Frontal cortex (tissue), 4 donors: ENCODE measurements at places on chromosomes 3 and 15.

DNA sequence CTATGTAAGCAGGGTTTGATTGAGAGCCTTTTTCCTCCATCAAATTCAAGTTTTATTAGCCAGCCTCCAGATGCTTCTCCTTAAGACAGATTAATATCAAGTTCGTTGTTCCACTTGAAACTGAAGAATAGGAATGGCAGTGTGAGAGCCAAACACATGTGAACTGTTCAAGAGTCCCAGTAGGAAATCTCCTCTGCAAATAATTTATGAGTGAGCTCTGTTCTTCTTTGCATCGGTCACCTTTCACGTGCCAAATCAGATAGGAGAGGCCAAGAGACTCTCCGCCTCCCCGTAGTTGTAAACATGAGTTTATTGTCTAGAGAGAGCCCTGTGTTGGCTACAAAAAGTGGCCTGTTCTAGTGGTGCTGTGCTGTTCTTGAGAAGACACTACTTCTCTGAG, 372.1 kb upstream of the NR2F2 start:
- DNase-seq = no peak

GRCh38 chr15:81106560-81106959, 27.5 kb upstream of the CFAP161 start:
- peak; percentile 61 for DNase-seq

DNA sequence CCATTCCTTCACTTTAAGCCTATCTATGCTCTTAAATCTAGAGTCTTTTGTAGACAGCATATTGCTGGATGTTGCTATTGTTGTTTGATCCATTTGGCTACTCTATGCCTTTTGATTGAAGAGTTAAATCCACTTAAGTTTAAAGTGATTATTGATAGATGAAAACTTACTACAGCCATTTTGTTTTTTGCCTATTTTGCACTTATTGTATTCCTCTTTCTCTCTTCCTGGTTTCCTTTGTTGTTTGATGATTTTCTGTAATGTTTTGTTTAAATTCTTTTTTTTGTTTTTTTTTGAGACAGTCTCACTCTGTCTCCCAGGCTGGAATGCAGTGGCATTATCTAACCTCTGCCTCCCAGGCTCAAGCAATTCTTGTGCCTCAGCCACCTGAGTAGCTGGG, 19.8 kb downstream of the IQCF6 start:
- no peak for DNase-seq

- no peak for DNase-seq
These were observed 255.3 kb downstream of the RBMS3 start for GRCh38 chr3:29536016-29536758.

DNA sequence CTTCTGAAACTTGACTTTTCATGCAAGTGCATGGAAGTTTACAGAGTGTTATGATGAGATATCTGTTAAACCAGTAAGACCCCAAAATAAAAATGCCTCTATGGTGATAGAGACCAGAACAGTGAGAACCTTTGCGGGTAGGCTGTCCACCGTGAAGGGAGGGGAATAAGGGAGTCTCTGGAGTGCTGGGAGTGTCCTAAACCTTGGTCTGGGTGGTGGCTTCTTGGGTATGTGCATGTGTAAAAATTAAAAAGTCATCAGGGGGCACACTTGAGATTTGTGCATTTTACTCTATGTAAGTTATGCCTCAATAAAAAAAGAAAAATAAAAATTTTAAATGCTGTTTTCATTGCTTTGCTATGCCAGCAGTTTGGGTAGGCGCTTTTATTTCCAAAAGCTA, 38.2 kb upstream of the BNC1 start:
- DNase-seq = no peak

DNA sequence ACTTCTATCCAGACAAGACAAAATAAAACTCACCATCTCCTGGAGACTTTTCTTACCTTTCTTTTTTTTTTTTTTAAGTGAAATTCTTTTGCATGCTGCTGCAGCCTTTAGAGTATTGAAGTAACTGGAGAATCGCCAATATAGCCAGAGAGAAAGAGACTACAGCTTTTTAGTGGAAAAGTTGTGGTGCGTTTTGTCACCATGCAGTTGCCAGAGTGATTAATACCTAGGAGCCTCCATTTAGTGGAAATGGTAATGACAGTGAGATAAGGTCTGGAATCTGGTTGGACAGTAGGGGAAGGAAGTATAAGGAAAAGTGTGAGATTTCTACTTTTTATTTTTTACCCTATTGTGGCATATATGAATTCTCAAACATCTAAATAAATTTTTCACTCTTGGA, 18.1 kb upstream of the PARP14 start:
- DNase-seq = no peak

DNA sequence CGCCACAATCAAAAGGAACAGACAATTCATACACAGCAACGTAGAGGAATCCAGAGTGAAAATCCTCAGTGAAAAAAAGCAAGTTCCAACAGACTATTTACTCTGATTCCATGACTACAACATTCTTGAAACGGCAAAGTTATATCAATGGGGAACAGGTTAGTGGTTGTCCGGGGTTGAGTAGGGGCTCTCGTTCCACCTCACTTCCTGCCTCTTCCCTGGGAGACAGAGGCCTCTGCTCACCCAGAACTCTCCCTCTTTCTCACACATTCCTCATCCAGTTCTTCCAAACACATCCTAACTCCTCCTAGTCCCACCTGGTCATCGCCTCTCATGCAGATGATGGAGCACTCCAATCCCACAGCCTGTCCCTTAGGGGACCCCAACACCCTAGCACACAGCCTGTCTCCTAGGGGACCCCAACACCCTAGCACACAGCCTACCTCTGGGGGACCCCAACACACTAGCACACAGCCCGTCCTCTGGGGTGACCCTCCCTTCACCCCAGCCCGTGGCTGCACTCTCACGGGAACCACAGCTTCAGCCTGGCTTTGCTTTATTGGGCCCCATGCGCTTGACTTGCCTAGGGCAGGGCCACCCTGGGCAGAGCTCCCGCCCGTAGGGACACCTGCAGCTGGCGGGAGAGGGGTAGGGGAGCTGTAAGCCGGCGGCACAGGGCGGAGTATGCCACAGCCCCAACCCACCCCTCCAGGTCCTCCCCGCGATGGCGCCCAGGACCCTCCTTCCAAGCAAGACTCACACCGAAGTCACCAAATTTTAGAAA, 5.2 kb downstream of the OCA2 start:
- DNase-seq = no peak

- no peak for DNase-seq
These were observed 1062.2 kb upstream of the EPHA6 start for GRCh38 chr3:95752199-95752598.

DNA sequence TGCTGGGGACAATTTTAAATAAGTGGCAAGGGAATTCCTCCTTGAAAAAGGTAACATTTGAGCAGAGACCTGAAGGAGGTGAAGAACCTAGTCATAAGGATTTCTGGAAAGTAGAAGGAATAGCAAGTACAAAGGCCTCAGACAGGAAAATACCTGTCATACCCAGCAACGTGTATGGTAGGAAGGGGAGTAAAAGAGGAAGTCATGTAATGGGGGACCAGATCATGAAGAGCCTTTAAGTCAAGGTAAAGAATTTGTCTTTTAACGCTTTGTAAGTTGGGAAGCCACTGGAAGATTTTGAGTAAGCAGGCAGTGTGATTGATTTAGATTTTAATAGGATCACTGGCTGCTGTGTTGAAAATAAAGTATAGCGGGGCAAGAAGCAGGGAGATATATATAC, 43.4 kb upstream of the FAH start:
- DNase-seq = no peak

GRCh38 chr3:66106788-66107187, 68.1 kb upstream of the MAGI1 start:
- no peak for DNase-seq

DNA sequence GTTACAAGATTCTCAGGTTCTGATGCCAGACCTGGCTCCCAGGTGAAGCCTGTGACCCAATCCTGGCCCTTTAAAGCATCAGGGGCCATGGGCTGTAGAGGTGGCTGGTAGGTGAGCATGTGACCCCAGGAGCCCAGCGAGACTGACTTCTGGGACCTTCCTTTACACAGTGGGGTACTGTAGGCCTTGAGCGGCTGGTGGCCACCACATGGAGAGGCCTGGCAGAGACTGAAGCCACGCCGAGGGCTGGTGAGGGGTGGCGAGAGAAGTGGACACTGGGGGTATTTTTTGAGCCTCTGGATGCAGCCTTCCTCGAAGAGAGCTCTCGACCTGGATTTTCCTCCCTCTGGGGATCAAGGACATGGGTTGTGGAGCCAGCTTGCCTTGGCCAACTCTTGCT, 71.2 kb upstream of the ITGA11 start:
- DNase-seq = no peak

GRCh38 chr3:71542521-71543370, 40.8 kb downstream of the FOXP1 start:
- DNase-seq = peak; percentile 12

DNA sequence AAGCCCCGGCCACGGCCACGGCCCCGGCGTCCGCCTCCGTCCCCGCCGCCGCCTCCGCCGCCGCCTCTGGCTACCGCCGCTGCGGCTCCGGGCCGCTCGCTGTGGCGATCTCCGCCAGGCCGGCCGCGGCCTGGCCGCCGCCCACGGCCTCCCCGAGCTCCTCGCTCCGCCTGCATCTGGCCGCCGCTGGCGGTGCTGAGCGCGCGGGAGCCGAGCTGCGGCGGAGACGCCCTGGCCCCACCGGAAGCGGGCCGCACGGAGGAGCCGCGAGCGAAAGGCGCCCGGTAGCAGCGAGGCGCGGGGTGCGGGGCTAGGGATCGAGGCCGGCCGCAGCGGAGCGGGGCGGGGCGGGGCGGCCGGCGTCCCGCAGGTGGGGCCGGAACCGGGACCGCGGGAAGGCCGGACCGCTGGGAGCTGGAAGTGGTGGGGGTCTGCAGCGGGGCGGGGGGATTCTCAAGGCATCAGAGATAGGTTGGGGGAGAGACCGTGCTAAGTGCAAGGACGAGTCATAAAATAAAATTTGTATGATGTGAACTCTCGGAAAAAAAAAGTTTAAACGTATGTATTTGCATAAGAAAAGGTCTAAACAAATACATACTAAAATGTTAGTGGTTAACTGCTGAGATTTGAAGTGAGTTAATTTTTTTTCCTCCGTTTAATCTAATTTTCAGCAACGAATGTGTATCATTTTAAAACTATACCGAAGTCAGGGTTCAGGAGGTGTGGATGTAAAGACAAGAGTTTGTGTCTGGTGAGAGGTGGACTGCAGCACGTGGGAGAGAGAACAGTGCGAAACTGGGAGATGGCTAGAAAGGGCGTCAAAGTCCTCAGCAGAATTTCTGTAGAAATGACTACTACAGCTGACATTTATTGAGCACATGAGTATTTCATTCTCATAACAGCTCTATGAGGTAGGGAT, at the start of gene AVEN:
Gene AVEN, minus strand, starts transcription at position 334 of the 919 bp plus-strand sequence. Its CDS starts 158 bp downstream, at position 176.
- DNase-seq = peak; percentile 63

GRCh38 chr15:34673241-34673640, 81.6 kb downstream of the GJD2 start:
- no peak for DNase-seq

DNA sequence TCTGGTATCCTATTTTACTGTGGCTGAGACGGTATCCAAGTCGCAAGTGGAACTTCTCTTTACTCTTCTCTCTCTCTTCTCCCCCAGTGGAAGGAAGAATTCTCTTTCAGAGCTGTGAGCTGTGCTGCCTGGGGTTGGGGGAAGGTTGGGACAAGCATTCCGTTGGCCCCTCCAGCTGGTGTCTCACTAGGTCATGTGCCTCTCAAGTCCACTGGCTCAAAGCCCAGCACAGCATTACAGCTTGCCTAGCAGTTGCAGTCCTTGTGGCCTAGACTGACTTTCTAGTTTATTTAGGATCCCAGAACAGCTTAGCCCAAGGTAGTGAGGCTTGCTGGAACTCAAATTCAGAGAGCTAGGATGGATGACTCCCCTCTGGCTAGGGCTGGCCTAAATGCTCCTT, 76.1 kb upstream of the SPATA16 start:
- DNase-seq = no peak

DNA sequence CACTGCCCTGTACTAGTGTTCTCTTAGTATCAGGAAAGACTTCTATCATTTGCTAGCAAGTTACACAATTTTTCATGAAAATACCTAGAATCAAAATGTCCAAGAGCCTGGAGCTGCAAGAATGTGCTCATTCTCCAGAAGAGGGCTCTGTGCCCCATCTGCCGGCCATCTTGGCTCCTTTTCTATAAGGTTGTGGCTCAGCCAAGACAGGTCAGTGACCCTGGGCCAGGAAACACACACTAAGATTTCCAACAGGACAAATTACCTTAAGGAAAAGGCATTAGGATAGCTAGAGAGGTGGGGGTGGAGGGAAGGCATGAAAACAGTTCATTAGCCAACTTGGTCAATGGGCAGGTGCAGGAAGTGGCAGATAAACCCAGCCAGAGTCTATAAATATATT, 20.7 kb downstream of the TIMP4 start:
- DNase-seq = no peak

DNA sequence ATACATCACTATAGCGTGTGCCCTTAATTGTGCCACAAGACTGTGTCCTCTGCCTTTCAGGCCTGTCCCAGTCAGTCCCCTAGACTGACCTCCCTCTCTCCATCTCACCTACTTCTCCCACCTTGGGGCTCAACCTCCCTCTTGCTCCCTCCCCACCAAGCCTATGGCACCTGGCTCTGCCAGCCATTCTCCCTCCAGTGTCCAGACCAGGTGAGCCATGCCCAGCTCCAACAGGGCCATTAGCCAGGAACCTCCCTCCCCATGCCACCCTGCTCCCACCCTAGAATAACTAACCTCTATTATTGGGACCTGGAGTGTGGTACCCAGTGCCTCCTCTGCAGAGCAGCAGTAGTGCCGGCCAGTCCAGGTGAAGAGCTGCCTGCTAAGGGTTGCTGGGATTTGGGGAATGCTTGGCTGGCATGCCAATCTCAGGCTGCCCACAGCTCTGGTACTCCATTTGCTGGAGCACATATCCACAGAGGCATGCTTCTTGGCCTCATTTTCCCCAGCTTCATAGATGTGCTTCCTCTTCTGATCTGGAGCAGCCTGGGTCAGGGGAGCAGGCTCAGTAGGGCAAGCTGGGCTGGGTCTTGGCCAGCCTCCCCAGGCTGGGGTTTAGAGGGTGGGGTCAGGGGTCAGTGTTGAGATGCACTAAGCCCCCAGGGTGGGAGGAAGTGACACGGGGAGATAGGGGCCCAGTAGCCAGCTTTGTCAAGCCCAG, 38.8 kb downstream of the SAXO2 start:
- no peak for DNase-seq

DNA sequence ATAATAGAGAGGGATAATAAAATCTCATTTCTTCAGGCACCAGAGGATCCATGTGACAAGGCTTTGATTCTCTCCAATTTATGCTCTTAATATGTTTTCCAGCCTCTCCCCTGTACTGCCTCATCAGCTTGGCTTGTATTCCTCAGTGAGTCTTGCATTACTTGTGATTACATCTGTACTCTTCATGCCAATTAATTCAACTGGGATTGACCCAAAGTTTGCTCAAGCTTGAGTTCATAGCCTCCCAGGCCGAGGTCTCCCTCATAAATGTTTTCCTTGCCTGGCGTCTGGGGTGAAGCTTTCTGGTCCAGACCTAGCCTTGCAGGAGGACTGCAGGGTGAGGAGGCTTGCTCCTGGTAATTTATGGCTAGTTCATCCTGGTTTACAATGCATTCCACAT, 146.9 kb downstream of the CHST2 start:
- DNase-seq = no peak

- no peak for DNase-seq
These were observed 16.0 kb downstream of the STARD9 start for GRCh38 chr15:42591238-42591934.
